Right ventricle myocardium superior (tissue), 1 donor: ENCODE measurements at places on chromosomes 1 and 21. TPM values are rescaled to one million over a fixed set of nuclear protein-coding genes. Genes with fewer than 3 reads are reported as not detected.
A peak's percentile ranks its signal among the peaks of the same experiment; 100 is the strongest.

- no peak for DNase-seq
Observed at GRCh38 chr21:18518054-18518481, 114.5 kb upstream of the TMPRSS15 start.

- no peak for DNase-seq
Observed at GRCh38 chr1:118147522-118147921, 37.5 kb downstream of the SPAG17 start.

- DNase-seq: no peak
Observed at GRCh38 chr21:16215193-16215592, 485.4 kb downstream of the USP25 start.

DNA sequence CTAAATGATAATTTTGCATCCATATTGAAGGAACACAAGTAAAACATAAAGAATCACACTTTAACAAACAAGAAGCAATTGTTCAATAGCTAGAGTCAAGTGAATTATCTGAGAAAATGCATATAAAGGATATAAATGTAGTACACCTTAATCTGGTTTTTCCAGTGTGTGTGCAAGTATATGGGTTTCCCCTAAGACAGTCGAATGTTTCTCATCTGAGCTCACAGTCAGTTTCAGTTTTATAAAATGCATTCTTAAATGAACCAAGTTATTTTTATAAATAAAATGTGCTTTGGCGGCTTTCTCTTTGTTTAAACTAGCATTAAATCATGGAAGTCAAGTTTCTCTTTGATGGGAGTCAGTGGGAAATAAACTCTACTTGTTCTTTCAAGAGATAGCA, 125.9 kb downstream of the PTPRC start:
- DNase-seq: no peak

Gene FCGR2B
- 17.5 TPM for total RNA-seq

DNA sequence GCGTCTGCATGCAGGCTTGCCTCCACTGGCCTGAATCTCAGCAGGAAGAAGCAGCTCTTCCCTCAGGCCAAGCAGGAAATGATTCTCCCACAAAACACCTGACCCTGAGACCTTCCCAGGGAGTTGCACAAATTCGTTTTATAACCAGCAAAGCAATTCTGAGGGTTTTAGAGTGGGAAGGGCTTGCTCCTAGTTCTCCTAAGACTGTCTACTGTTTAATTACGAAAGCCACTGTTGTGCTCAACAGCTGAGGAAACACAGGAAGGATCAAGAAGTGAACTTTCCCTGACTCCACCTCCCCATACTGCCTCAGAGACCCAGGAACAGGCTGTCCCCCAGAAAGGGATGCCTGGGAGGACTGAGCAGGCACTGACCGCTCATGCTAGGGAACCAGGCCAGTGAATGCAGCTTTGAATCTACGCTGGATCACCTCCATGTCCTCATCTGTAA, 37.0 kb upstream of the PUM1 start:
- no peak for DNase-seq

GRCh38 chr1:62209931-62210595, 15.4 kb downstream of the L1TD1 start:
- DNase-seq: no peak

DNA sequence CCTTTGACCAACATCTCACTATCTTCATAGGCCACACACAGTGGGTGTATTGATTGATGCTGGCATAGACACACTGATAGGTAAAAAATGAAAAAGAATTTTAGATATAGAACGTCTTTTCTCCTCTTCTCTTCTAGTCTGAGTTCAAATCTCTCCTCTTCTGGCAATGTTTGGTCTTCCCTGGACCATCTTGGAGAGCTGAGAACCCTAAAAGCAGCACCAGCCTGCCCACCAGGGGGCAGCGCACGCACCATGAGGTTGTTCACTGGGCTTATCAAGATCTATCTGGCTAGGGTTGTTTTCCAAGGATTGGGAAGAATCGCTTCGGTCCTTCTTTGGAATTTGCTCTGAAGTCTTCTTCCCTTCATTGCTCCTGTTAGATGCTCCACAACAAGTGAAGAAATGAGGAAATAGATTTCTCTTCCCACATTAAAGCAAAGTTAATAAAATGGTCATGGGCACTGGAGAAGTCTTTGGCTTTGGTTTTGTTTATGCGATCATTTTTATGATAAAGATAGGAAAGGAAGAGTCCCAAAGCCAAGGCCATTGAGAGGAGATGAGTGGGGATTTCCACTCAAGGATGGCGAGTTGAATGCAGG, 104.0 kb upstream of the OLIG2 start:
- DNase-seq: peak; percentile 48

DNA sequence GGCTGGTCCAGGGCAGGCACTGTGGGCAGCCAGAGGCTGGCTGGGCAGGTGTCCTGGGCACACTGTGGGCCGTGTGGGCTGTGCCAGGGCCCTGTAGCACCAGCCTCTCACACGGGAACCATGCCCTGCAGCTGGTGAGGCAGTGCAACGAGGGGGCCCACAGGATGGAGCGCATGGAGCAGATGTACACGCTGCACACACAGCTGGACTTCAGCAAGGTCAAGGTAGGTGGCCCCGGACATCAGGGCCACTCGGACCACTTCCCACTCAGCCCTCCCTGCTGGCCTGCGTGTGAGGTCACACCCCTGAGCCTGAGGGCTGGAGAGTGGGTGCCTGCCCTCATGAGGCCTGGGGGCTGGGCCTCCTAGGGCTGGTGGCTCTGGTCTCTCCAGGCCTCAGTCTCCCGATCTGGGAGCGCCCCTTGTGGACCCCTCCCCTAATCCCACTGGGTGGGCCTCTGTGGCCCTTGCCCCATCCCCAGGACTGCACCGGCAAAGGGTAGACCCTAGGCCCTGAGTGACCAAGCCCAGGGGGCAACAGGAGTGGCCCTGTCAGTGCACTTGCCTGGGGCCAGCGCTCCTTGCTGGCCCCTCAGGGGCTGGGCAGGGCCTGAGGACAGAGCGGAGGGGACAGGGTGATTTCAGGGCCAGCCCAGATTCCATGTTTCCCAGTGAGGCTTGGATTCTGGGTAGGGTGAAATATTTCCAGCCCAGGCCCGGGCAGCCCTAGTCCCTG, 21.5 kb downstream of the ARHGEF16 start:
- no peak for DNase-seq

GRCh38 chr1:19534281-19534680, 48.9 kb upstream of the CAPZB start:
- no peak for DNase-seq

DNA sequence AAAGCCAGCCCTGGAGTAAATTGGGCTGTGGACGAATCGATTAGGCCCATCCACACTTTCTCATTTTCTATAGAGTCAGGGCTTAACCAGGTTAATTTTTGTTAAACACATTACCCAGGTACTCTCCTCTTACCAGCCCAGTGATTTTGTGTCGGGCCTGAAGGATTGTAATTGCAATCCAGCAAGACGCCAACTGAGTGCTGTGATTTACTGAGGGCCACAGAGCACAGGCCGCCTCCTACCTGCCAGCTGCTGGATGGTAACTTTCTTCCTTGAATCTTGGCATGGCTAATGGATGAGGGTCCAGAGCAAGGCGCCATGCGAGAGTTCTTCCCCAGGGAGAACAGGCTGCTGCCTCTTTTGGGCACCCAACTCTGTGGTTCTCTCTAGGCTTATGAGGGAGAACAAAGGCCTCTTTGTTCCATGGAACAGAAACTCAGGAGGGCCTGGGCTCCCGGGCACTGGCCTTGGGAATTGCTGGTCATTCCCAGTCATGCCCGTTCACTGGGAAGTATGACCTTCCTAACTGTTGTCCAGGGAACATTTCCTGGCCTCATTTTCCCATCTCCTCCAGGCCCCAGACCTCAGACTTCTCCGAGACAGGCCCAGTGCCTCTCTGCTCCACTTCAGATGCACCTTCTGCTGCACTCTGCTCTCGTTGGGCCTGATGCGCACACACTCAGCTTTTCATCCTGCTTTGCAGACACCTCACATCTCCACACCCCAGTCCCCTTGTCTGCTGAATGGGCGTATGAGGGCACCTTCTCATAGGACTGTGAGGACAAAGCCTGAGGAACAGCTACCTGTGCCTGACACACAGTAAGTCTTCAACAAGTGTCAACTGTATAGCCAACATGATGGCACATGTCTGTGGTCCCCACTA, 57.3 kb downstream of the SYF2 start:
- DNase-seq: no peak

DNA sequence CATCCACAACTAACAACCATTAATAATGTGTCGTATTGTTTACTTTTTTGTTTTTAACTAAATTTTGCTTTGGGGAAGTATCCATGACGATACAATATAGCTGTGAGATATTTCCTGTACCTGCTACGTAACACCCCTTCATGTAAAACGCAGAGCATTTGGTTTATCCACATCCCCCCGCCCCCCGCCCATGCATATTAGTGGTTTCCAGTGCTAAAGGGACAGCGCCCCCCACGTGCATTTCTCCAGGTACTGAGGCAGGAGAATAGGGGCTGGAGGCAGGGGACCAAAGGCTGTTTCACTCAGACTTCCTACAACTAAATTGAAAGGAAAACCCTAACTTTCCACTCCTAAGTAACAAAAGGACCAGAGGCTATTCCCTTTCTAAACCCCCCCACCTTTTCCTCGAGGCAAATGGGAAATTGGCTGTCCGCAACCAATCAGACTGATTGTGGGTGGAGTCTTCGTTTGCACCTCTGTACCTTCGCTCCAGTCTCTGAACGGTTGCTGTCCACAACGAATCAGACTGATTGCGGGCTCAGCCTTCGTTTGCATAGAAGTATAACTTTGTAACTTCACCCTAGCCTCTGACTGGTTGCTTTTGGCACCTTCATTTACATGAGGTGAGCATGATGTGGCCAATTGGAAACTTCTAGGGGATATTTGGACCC, 12.2 kb upstream of the RIPK4 start:
- DNase-seq: no peak

GRCh38 chr1:4447778-4448420, 206.5 kb upstream of the AJAP1 start:
- no peak for DNase-seq

DNA sequence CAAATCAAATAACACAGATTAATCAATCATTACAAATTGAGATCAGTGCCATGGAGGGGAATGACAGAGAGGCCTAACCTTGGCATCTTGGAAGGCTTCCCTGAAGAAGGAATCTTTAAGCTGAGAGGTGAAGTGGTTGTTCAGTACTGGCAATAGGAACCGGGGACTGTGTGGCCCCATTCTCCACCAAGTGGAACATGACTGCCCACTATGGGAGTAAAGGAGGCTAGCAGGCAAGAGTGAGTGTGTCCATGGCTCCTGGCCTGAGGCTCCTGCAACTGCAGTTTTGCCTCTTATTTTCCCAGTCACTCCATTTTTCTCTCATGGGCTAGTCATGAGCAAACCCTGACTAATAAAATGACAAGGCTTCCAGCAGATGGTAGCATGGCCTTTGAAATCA, 112.2 kb upstream of the GJB5 start:
- no peak for DNase-seq

Gene CYYR1
- 24.7 TPM for total RNA-seq

DNA sequence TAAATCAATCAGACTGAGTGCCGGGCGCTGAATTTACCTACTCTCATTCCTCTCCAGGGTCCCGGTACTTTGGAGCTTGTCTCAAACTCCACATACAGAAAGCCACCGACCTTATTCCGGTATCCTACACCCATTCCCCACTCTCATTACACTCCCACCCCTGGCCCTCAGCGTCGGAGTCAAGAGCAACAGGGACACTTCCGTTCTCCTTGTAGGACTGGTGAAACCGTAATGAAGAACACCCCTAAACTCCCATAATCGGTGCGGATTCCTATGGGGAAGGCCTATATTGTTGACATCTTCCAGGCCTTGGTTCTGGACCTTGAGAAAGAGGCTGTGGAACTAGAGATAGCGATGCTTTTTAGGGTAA, 798 bp downstream of the ZBED6 start:
- DNase-seq: no peak

Gene PDC
- not detected for total RNA-seq

DNA sequence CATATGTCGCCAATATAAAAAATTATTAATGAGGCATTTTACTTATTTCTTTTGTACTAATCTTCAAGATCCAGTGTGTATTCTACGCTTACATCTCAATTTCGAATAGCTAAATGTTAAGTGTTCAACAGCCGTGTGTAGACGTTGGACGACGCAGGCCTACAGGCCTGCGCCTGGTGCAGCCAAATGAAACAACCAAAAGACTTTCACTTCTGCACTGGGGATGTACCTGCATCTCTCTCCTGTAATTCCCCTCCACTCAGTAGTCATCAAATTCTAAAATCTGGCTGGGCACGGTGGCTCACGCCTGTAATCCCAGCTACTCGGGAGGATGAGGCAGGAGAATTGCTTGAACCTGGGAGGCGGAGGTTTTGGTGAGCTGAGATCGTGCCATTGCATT, 76.8 kb upstream of the HNRNPU start:
- DNase-seq: no peak

- no peak for DNase-seq
Observed at GRCh38 chr1:150791585-150791984, 16.5 kb downstream of the CTSK start.

GRCh38 chr1:115218034-115218405, 120.0 kb downstream of the NGF start:
- no peak for DNase-seq

Gene TXLNA
- 15.5 TPM for total RNA-seq

Gene LEFTY1
- 0.13 TPM for total RNA-seq

- DNase-seq: no peak
Observed at GRCh38 chr21:46637952-46638746, 2.7 kb downstream of the PRMT2 start.
